Activated CD4-positive, alpha-beta T cell treated with anti-CD3 and anti-CD28 coated beads, Interleukin-2, amount 10 ng/mL, durations not matched to agents 7 days and 5 days (primary cell): ENCODE measurements at places on chromosomes 3 and 15. TPM values are rescaled to one million over a fixed set of nuclear protein-coding genes. Genes with fewer than 3 reads are reported as not detected.

POLQ gene
- 32.1 TPM for total RNA-seq

RYR3 gene
- not detected for total RNA-seq

UCN2 gene
- total RNA-seq = not detected

FHIT gene
- 39.4 TPM for total RNA-seq

UBE2Q2 gene
- 35.6 TPM for total RNA-seq

CCR1 gene
- total RNA-seq = 6.6 TPM

TMEM158 gene
- 0.55 TPM for total RNA-seq

RASSF1 gene
- total RNA-seq = 88.3 TPM

MUC20 gene
- 1.2 TPM for total RNA-seq

P2RY13 gene
- not detected for total RNA-seq

SLC15A2 gene
- 2.2 TPM for total RNA-seq

PSMA4 gene
- total RNA-seq = 255 TPM

TM4SF4 gene
- not detected for total RNA-seq

VPS33B gene
- 19.7 TPM for total RNA-seq

SOX14 gene
- total RNA-seq = not detected

PLEKHO2 gene
- 25.4 TPM for total RNA-seq

UBE2E2 gene
- 4.7 TPM for total RNA-seq

GALK2 gene
- 23.4 TPM for total RNA-seq

ADPRH gene
- total RNA-seq = 1.4 TPM

KNG1 gene
- not detected for total RNA-seq

NEDD4 gene
- total RNA-seq = 8.7 TPM

NPAP1 gene
- total RNA-seq = not detected

TNFSF10 gene
- 83.8 TPM for total RNA-seq

RPS27L gene
- total RNA-seq = 219 TPM

ELL3 gene
- 2.5 TPM for total RNA-seq

SENP2 gene
- 29.7 TPM for total RNA-seq

STAB1 gene
- total RNA-seq = 0.15 TPM

IFT80 gene
- 30.9 TPM for total RNA-seq

SACM1L gene
- total RNA-seq = 57.6 TPM

GPR149 gene
- not detected for total RNA-seq

SPATA12 gene
- total RNA-seq = not detected

WNT7A gene
- total RNA-seq = 0.29 TPM

ZMYND10 gene
- 3.5 TPM for total RNA-seq

BLM gene
- 50.2 TPM for total RNA-seq

DLL4 gene
- total RNA-seq = not detected

SLC9C1 gene
- total RNA-seq = not detected

MESP2 gene
- total RNA-seq = not detected

SV2B gene
- total RNA-seq = 0.02 TPM
